ENCODE measurements at places on chromosomes 7 and 10.

DNA sequence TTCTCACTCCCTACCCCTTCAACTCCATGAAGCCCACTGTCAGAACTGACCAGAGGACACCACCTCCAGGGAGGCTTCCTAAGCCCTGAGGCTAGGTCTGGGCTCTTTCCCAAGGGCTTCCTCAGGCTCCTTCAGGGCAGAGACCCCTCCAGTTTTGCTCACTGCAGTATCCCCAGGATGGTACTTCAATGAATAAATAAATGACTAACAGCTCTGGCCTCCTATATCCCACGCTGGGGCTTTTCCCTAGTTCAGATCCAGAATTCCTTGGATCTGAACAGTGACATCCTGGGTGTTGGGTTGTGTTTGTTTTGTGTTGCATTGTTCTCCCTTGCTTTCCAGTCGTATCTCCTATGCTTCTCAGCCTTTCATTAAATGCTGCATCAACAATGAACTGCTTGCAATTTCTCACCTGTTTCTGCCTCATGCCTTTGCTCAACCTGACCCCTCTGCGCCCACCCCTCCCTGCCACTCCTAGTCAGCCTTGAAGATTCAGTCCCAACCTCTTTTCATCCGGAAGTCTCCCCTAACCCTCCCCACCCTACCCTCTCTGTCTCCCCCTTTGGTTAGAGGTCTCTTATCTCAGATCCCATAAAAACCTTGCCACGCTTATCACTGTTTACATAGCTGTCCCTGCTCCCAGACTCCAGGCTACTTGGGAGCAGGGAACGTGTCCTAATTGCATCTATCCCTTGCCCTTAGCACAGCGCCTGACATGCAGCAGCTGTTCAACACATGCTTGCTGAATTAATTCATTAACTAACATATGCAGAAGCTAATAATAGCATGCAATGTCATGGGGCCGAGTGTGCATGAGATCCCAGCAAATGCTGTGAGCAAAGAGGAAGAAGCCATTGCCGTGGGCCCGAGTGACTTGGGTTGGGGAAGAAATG lies 41.7 kb downstream of the PPP1R3C start:
- peak; percentile 67 for DNase-seq

GRCh38 chr7:139709485-139709884 lies 68.3 kb downstream of the HIPK2 start:
- peak; percentile 76 for DNase-seq

DNA sequence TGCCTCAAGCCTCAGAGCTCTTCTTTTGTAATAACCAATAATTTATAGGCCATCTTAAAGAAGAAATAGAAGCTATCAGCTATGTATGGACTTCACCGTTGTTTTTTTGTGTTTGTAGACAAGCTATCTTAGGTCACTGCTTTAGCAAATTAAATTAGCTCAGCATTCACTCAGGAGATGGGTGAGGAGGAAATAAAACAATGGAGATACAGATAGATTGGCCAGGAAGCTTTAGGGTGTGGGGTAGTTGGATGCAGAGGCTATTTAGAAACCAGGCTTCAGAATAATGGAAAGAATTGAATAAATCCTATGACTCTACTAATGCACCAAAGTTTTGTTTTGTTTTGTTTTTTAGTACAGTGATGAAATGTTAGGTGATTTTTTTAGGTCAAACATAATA lies 66.1 kb downstream of the MDFIC start:
- DNase-seq, result no peak

- no peak for DNase-seq
Measured at GRCh38 chr10:67005981-67006380, 80.1 kb downstream of the LRRTM3 start.

DNA sequence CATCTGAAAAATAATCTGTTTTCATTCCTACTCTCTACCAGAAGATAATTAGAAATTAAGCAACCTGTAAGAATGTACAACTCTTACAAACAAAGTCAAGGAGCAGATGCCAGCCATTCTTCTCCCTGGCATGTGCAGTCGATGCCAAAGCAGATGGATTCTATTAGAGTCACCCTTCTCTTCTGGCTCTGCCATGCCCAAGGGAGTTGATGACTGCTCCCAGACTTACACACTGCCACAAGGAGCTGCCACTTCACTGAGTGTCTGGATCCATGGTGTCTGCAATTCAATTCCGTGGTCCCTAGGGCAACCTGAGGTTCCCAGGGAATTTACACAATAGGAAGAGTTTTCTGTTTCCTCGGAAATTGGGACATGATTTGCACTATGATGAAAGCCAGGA lies 89.1 kb upstream of the IFRD1 start:
- no peak for DNase-seq

GRCh38 chr10:93434991-93435491 lies 47.1 kb downstream of the MYOF start:
- DNase-seq, result no peak

DNA sequence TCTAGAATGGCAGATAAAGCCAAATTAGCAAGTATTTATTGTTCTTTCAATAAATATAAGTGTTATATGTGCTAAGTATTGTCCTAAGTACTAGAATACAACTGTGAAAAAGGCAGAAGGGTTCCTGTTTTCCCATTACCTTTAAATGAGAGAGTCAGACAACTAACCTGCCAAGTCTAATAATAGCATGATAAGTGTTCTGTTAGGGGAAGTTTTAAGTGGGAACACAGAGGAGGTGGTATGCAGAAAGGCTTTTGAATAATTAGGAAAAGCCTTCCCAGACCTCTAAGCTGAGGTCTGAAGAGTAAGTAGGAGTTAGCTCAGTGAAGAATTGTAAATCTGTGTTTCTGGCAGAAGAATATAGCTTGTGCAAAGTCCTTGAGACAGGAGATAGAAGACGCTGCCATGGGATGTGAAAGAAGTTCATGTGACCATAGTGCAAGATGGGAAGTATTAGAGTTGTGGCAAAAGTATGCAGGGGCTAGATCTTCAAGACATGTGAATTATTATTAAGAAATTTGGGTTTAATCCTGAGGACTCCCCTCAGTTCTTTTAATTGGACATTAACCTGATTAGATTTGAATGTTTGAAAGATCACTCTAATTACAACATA lies 12.5 kb downstream of the SHOC2 start:
- no peak for DNase-seq

GRCh38 chr10:90276894-90277475 lies 575.6 kb downstream of the KIF20B start:
- DNase-seq, result peak; percentile 34

DNA sequence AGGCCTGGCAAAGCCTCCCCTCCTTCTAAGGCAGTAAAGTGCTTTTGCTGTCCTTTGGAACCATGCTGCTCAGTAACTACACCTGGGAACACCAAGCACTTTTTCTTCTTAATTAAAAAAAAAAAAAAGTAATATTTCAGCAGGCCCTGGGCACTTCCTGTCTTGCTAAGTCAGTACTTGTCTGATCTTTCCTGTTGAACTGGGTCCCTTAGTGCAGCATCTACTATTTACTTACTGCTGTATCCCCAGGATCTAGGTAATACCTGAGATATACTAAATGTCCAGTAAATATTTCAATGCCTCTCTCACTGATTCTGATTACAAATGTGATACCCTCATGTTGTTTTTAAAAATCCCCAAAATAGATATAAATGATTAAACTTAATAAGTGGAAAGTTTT lies 77.4 kb downstream of the PPP1R3C start:
- DNase-seq, result no peak

GRCh38 chr10:24642921-24643678 lies 80.6 kb downstream of the ARHGAP21 start:
- DNase-seq, result peak; percentile 52

DNA sequence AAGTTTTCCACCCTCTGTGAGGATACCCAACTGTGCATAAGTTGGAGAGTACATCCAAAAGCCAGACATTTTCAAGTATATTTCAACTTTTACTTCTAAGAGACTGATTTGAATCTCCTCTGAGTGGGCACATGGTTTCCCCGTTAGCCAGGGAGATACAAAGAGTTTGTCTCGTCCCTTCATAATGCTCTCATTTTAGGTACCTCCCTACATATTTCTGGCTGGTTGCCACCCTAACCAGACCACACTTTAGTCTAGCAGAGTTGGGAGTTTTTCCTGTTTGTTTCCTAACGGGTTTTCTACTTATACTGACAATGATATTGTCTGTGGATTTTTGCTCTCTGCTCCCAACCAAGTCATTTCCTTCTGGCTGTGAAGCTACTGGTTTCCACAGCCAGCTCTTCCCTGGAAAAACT lies 180.3 kb downstream of the CCDC71L start:
- no peak for DNase-seq

GRCh38 chr7:126487728-126488442 lies 764.9 kb downstream of the GRM8 start:
- no peak for DNase-seq

DNA sequence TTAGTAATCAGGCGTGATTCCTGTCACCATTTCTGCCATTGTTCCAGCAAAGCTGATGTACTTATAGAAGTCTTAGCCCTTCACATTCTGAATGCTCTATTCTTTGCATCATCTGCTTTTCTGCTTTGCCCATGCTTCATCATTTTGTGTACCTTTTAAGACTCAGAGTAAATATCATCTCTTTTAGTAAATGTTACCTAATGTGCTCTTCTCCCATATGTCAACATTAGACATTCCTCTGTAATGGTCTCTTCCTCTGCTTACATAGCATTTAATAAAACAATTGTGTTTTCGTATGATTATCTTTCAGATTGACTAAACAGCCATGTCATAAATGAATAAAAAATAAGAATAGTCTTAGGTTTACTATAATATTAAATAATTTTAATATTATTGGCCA lies 719.6 kb upstream of the GRM3 start:
- DNase-seq, result no peak

DNA sequence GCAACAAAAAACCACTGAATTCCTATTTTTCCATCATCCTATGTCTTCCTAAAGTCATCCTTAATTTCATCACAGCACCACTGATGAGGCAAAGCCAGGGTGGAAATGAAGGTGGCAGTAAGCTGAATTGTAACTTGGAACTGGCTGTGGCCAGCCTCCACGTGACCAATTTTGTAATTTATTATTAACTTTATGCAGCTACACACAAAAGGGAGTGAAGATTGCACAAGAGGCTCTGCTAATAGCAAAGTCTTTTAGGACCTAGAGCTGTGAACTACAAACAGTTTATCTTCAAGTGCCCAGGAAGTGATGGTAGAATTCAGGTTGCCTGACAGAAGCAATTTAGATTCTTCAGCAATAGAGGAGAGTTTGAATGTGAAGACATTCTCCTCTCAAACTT lies 176.4 kb downstream of the CCDC71L start:
- no peak for DNase-seq

- DNase-seq, result no peak
Measured at GRCh38 chr10:103443475-103444185, 8.5 kb downstream of the CALHM2 start.

- DNase-seq, result no peak
Measured at GRCh38 chr7:129493555-129493954, 8.8 kb upstream of the SMKR1 start.

- DNase-seq, result no peak
Measured at GRCh38 chr7:111356941-111357340, 205.4 kb downstream of the IMMP2L start.

DNA sequence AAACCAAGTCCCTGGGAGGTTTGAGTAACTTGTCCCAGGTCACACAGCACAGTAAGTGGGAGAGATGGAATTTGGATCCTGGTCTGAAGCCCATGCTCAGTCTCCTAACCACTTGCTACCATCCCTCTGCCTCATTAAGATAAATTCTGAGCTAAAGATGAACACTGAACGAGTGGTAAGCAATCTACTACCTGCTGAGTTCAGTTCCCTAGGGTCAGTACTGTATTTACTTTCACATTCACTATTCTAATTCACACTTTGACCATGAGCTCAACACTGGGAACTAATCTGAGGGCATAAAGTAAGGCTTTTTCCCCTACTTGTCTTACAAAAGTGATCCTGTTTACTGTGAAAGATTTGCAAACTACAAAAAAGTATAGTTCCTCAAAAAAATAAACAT lies 2.4 kb downstream of the UROS start:
- DNase-seq, result no peak

DNA sequence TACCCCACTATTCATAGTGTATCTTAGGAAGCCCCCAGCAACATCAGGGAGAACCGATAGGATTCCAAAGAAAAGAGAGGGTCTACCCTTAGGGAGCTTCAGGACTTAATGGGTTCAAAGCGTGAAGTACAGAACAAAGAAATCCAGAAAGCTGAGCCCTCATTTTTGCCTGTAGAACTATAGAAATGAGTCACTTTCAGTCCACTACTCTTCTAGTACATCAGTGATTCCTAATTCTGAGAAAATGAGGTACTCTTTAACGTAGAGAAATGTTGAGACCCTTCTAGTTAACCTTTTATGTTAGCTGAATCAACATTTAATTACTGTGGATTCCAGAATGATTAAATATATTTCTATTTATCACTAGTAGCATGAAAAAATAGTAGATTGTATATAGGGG lies 1.8 kb downstream of the TDRD1 start:
- no peak for DNase-seq

DNA sequence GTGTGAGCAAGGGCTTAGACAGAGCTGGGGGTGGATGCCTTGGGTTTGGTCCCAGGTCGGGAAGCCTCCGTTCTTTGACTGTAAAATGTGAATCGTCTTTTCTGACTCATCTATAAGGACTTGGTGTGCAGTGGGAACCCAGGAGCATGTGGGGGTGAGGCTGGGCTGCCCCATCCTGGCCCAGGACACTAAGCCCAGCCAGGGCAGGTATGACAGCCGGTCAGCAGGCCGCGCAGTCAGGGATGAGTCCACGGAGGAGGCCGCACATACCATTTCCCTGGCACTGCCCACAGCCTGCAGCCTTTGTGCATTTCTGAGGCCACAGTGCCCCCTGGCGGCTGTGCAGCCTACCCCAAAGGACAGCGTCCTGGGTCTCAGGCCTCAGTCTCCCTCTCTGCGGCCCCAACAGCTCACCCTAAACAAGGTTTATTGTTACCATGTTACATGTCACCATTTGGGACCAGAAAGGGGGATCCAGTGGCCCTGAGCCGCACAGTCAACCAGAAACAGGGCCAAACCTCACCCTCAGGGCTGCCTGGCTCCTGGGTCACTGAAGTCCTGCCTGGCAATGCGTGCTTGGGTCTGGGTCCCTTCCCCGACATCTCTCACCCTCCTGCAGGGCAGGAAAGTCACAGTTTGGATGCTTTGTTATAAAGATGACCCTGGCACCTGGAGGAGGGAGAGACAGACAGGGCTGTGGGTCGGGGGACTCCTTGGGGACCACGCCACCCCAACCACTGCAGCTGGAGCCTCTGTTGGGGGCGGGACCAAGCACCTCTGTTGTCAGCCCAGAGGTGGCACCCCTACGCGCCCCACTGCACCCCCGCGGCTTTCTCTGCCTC lies 14.4 kb upstream of the SH2B2 start:
- DNase-seq, result peak; percentile 29
